Activated CD4-positive, alpha-beta T cell treated with anti-CD3 and anti-CD28 coated beads, Interleukin-10, Interleukin-2, amounts not matched to agents 100 ng/mL and 50 ng/mL, durations not matched to agents 16 hours and 8 hours (primary cell): ENCODE measurements at places on chromosomes 4 and X.

DNA sequence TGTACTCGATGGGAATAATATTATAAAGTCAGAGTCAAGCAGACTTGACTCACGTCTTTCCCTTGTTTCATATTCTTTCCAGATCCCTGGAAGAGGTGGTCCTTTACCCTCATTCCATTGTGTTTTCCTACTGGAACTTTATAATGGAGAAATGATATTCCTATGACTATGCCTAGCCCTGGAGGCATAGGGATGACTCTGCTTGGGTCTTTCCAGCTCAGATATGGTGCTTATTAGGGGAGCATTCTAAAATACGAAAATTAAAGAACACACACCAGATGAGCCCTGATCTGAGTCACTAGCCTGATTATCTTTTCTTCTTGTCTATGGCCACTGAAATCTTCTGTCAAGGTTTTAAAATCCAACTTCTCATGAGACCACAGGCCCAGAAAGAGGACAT, 231.4 kb downstream of the ANKRD50 start:
- DNase-seq: no peak

GRCh38 chr4:100649417-100649816, 131.6 kb upstream of the EMCN start:
- no peak for DNase-seq

GRCh38 chr4:129822701-129823100, 726.7 kb downstream of the C4orf33 start:
- DNase-seq: no peak

DNA sequence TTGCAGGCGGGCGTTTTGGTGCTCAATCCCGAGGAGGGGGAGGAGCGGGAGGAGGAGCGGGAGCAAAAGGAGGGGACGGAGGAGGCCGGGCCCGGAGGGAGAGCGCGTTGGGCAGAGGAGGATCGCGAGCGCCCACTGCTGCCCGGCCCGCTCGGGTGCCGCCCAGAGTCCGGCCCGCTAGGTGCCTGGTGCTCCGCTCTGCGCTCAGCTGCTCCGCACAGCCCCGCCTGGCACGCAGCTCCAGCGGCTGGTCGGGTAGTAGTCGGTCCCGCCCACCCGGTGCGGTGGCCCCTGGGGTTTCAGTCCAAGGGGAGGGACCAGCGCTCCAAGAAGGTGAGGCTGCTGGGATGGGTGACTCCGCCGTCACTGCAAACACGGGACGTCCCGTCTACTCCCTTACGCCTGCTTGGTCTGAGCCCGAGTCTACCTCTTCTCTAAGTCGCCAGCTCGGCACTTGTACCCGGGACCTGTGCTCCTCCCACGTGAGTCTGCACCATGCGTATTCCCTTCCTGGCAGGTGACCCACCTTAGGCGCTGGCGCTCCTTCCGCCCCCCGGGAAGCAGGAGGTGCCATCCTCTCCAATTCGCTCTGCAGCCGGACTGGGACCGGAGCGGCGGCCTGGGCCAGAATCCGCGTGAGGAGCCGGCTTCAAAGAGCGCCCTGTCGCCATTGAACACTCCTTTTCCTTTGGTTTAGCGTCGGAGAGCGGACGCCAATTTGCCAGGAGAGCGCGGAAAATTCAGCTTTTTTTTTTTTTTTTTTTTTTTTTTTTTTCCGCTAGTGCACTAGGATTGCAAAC, 405 bp upstream of the HS3ST1 start:
- peak; percentile 52 for DNase-seq

DNA sequence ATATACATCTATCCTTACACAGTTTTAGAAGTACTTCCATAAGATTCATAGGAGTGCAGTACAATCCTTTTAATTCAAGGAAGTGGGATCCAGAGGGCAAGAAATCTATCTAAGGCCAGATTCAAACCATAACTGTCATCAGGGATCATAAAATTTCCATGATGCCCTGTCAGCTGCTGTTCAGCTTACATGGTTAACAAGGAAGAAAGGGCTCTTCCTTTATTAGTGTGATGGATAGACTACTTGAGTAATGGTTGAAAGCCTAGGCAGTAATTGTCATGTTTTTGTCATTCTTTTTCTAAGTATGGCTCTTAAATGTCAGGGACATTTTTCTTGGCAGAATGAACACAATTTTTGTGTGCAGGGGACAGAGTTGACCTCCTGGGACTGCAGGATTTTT, 159.8 kb upstream of the CXCL13 start:
- DNase-seq: no peak

DNA sequence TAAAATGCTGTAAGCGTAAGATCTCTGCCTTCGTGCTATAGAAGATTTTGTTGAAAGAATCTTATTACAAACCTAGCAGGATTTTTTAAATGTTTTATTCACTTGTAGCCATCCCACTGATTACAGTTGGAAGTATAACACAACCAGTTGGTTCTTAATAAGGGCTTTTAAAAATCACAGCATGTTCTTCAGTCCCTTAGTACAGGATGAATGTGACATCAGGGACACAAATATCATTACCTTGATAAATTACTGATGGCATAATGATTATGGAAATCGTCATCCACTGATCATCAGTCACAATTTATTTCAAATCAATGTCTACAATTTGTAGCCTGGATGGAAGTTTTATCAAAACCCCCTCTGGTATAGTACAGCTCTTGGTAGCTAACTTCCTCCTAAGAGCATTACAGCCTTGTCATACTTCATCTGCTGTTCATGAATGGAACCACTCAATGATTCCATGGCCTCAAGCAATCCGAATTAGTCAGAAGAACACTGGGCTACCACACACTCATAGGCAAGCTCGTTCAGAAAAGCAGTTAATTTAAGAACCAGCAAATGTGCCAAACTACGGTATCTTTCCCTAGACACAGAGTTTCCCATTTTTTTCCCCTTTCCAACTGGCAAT, 389.2 kb upstream of the TENM3 start:
- no peak for DNase-seq

- no peak for DNase-seq
Observed at GRCh38 chrX:81263059-81263458, 61.2 kb downstream of the SH3BGRL start.

- no peak for DNase-seq
Observed at GRCh38 chrX:12210196-12210815, 72.0 kb downstream of the FRMPD4 start.
